Fibroblast of lung (primary cell): ENCODE measurements at places on chromosomes 3 and 15.

- H3K27me3 ChIP-seq, result no peaks in the 10 kb centered on the region
- H3K4me1 ChIP-seq, result no peaks in the 10 kb centered on the region
- DNase-seq, result no peak
- H3K36me3 ChIP-seq, result no peaks in the 10 kb centered on the region
These were observed 14.2 kb upstream of the MB21D2 start for GRCh38 chr3:192931825-192932224.

GRCh38 chr3:184299488-184300377 lies 692 bp downstream of the PSMD2 start:
- peak overlapping the region; percentile 98 for H3K4me3 ChIP-seq
- peaks cover 5% of the 10 kb centered on the region for H3K4me1 ChIP-seq
- DNase-seq, result peak; percentile 28
- peaks cover 12% of the 10 kb centered on the region for H3K36me3 ChIP-seq
- peak overlapping the region; percentile 91 for H3K27ac ChIP-seq

- H3K4me1 ChIP-seq, result peaks cover 17% of the 10 kb centered on the region
- peaks cover 10% of the 10 kb centered on the region for H3K36me3 ChIP-seq
- H3K27me3 ChIP-seq, result no peaks in the 10 kb centered on the region
- peak; percentile 61 for DNase-seq
These were observed 8.3 kb downstream of the TRA2B start for GRCh38 chr3:185929192-185930151.

DNA sequence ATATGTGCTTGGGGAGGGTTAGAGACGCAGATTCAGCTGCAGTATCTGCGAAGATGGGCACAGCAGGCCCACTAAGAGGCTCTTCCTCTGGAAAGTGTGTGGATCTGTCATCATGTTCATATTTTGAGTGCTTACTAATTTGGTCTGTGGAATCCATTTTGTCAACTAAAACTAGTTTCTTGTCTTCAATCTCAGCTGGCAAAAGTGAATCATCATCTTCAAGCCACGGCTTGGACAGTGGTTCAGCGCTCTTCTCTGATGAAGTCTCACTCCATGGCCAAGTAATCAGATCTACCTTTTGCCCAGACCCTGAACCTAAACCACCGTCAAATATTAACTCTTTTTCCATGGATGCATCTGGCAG lies 76.2 kb downstream of the IMPG2 start:
- no peaks in the 10 kb centered on the region for H3K4me1 ChIP-seq
- DNase-seq, result no peak
- no peaks in the 10 kb centered on the region for H3K27me3 ChIP-seq

GRCh38 chr3:146223401-146224373 lies 27.2 kb downstream of the PLSCR4 start:
- no peaks in the 10 kb centered on the region for H3K36me3 ChIP-seq
- H3K27ac ChIP-seq, result no peak overlapping the region

GRCh38 chr3:156059950-156060501 lies 60.4 kb upstream of the KCNAB1 start:
- H3K36me3 ChIP-seq, result no peaks in the 10 kb centered on the region
- H3K27me3 ChIP-seq, result no peaks in the 10 kb centered on the region
- no peaks in the 10 kb centered on the region for H3K4me1 ChIP-seq
- H3K27ac ChIP-seq, result no peak overlapping the region

DNA sequence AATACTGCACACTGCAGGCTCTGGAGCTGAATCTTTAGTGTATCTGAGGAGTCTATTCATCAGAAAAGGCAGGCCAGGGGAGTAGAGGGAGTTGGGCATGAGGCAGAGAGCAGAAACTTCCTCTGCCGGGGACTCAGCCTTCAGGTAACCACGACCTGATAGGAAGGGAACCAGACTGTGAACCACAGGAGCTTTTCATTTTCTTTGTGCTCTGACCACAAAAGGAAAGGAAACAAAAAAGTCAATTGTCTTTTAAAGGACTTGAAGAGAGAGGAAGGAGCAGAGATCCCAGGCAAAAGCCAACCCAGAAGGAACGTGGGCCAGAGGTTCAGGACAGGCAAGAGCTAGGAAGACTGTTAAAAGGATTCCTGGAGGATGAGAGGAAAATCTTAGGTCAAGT lies 573.3 kb downstream of the EPHB1 start:
- H3K27ac ChIP-seq, result no peak overlapping the region
- H3K27me3 ChIP-seq, result no peaks in the 10 kb centered on the region
- no peaks in the 10 kb centered on the region for H3K4me1 ChIP-seq
- no peaks in the 10 kb centered on the region for H3K36me3 ChIP-seq
- DNase-seq, result no peak

GRCh38 chr15:88491158-88491557 lies 23.6 kb downstream of the MRPS11 start:
- H3K36me3 ChIP-seq, result no peaks in the 10 kb centered on the region
- no peak overlapping the region for H3K4me3 ChIP-seq
- H3K27ac ChIP-seq, result no peak overlapping the region
- no peaks in the 10 kb centered on the region for H3K27me3 ChIP-seq
- no peak for DNase-seq

DNA sequence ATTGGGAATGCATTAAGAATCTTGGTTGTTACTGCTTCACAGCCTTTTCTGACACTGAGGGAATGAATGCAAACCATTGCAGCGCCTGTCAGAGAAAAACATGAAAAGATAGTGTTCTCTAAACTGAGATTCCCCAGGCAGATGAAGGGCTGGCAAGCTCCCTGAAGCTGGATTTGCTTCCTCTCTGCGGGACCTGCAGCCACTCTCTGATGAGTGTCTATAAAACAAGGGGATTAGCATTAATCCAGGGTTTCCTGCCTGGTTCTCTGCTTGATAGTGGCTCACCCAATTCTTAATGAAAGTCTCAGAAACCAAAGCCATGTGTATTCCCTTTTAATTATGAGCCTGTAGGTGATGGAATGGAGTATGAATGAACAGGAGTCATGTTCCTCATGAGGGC lies 344.3 kb upstream of the UMPS start:
- H3K36me3 ChIP-seq, result no peaks in the 10 kb centered on the region
- no peak for DNase-seq
- no peaks in the 10 kb centered on the region for H3K4me1 ChIP-seq
- H3K27me3 ChIP-seq, result no peaks in the 10 kb centered on the region

GRCh38 chr3:120438665-120439370 lies 12.0 kb downstream of the FSTL1 start:
- H3K27ac ChIP-seq, result peak overlapping the region; percentile 65
- H3K27me3 ChIP-seq, result no peaks in the 10 kb centered on the region
- H3K4me1 ChIP-seq, result peaks cover 40% of the 10 kb centered on the region
- H3K36me3 ChIP-seq, result peaks cover 22% of the 10 kb centered on the region

- no peak overlapping the region for H3K4me3 ChIP-seq
- peak; percentile 98 for DNase-seq
- H3K27ac ChIP-seq, result peak overlapping the region; percentile 90
- no peaks in the 10 kb centered on the region for H3K27me3 ChIP-seq
- no peaks in the 10 kb centered on the region for H3K36me3 ChIP-seq
These were observed 161.9 kb downstream of the FNDC3B start for GRCh38 chr3:172201136-172201869.

- peak; percentile 47 for DNase-seq
- peaks cover 2% of the 10 kb centered on the region for H3K4me1 ChIP-seq
- no peaks in the 10 kb centered on the region for H3K27me3 ChIP-seq
- no peak overlapping the region for H3K4me3 ChIP-seq
- no peak overlapping the region for H3K27ac ChIP-seq
- no peaks in the 10 kb centered on the region for H3K36me3 ChIP-seq
These were observed 63.8 kb downstream of the GTPBP8 start for GRCh38 chr3:113054552-113054951.

DNA sequence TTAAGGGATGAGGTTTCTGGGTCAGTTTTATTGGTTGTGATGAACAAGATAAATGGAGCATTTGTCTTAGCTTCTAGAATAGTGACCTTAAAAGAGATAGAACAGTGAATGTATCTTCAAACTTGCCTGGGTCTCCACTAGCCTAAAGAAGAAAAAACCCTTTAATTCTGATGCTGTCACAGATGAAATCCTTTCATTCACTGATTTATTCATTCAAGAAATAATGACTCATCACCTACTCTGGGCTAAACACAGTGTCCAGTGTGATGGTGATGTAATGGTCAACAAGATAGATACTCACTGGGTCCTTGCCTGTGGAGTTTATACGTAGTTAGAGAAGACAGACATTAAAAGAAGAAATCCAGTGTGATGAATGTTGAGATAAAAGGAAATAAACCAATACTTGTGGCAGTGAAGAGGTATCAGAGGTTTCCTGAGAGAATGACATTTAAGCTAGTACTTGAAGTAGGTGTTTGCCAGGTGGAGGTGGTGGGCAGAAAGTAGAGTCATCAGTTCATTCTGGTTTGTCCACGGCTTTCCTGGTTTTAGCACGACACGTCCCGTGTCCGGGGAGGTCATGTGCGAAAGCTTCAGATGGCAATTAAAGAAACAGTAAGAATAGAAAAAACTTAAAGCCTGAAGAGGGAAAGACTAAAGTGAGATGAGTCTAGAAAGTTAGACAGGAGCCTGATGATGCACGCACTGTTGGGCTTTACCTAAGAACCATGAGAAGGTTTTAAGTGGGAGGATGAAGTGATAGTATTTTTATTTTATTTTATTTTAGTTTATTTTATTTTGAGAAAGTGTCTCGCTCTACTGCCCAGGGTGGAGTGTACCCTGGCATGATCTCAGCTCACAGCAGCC lies 18.5 kb downstream of the PAK2 start:
- DNase-seq, result peak; percentile 76
- H3K27ac ChIP-seq, result no peak overlapping the region
- H3K27me3 ChIP-seq, result no peaks in the 10 kb centered on the region
- no peaks in the 10 kb centered on the region for H3K4me1 ChIP-seq

- H3K36me3 ChIP-seq, result no peaks in the 10 kb centered on the region
- H3K4me1 ChIP-seq, result no peaks in the 10 kb centered on the region
- no peak for DNase-seq
- no peak overlapping the region for H3K27ac ChIP-seq
- H3K4me3 ChIP-seq, result no peak overlapping the region
These were observed 13.1 kb upstream of the ZBTB38 start for GRCh38 chr3:141355242-141355641.

GRCh38 chr3:73411993-73412392 lies 212.7 kb downstream of the PDZRN3 start:
- H3K27ac ChIP-seq, result no peak overlapping the region
- no peak for DNase-seq
- H3K4me1 ChIP-seq, result no peaks in the 10 kb centered on the region

DNA sequence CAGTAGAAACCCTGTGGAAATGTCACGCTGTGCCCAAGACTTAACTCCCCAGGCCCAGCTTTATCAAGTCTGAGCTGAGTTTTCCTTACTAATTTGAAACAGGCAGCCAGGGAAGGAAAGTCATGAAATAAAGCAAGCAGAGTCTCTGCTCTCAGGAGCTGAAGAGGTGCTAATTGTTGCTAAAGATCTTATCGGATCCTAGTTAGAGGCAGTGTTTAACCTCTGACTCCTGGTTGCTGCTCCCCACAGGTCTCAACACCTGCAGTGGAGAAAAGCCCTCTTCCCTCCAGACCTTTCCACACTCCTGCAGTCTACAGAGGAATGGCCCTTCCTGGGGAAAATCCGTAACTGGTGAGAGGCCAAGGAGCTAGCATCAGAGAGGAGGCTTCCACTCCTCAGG lies 628.2 kb downstream of the NTRK3 start:
- H3K27me3 ChIP-seq, result no peaks in the 10 kb centered on the region
- H3K4me1 ChIP-seq, result no peaks in the 10 kb centered on the region
- DNase-seq, result no peak

- no peaks in the 10 kb centered on the region for H3K36me3 ChIP-seq
- H3K4me3 ChIP-seq, result no peak overlapping the region
- H3K27ac ChIP-seq, result no peak overlapping the region
- H3K27me3 ChIP-seq, result no peaks in the 10 kb centered on the region
- H3K4me1 ChIP-seq, result no peaks in the 10 kb centered on the region
These were observed 99.2 kb downstream of the SLMAP start for GRCh38 chr3:57855281-57855680.

- H3K4me1 ChIP-seq, result no peaks in the 10 kb centered on the region
- H3K4me3 ChIP-seq, result no peak overlapping the region
- H3K27me3 ChIP-seq, result no peaks in the 10 kb centered on the region
- H3K27ac ChIP-seq, result no peak overlapping the region
These were observed 9.1 kb downstream of the RAB43 start for GRCh38 chr3:129112308-129113052.

- no peaks in the 10 kb centered on the region for H3K27me3 ChIP-seq
- peaks cover 2% of the 10 kb centered on the region for H3K36me3 ChIP-seq
- peak; percentile 42 for DNase-seq
- H3K4me1 ChIP-seq, result no peaks in the 10 kb centered on the region
These were observed 32.8 kb upstream of the NFKBIZ start for GRCh38 chr3:101816215-101817149.

DNA sequence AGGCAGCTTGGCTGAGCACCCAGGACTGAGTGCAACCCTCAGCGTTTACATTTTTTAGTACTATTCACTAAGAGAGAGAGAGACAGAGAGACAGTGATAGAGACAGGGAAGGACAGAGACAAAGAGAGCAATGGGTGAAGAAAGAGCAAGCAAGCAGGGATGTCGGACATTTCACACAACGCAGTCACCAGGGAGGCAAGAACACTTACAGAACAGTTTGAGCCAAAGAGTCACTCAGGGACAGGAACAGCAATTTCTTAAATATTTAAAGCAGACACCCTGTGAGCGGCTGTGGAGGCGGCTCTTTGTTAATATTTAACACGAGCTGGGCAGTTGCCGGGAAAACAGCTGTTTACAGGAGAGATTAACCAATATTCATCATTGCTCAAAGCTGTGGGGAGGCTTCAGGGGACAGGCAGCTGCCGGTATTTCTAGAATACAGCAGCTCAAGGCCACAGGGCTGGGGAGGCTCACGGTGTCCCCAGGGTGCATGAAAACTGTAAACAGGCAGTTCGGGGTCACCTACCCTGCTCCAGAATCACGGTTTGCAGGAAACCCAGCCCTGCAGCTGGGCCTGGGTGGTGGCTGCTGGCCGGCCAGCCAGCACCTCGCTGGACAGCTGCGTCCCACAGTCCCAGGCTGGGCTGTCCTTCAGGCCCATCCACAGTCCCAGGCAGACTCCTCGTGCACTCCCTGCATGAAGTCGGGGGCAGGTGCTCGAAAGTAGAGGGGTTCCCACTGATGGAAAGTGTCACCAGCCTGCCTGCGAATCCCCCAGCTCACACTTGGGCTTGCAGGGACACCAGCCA lies 38.8 kb upstream of the PCSK6 start:
- no peak overlapping the region for H3K27ac ChIP-seq
- H3K4me1 ChIP-seq, result no peaks in the 10 kb centered on the region
- no peaks in the 10 kb centered on the region for H3K27me3 ChIP-seq
- DNase-seq, result no peak
- H3K36me3 ChIP-seq, result no peaks in the 10 kb centered on the region

GRCh38 chr3:188948281-188948996 lies 223.3 kb upstream of the TPRG1 start:
- peak overlapping the region; percentile 29 for H3K4me3 ChIP-seq
- peak; percentile 99 for DNase-seq
- H3K27ac ChIP-seq, result peak overlapping the region; percentile 94
- no peaks in the 10 kb centered on the region for H3K27me3 ChIP-seq

GRCh38 chr3:147351301-147351700 lies 55.0 kb downstream of the ZIC4 start:
- peaks cover 27% of the 10 kb centered on the region for H3K27me3 ChIP-seq
- DNase-seq, result no peak
- H3K36me3 ChIP-seq, result no peaks in the 10 kb centered on the region
- H3K4me3 ChIP-seq, result no peak overlapping the region
- H3K4me1 ChIP-seq, result no peaks in the 10 kb centered on the region
- H3K27ac ChIP-seq, result no peak overlapping the region

- peak; percentile 59 for DNase-seq
- H3K27ac ChIP-seq, result no peak overlapping the region
- H3K4me3 ChIP-seq, result no peak overlapping the region
- no peaks in the 10 kb centered on the region for H3K27me3 ChIP-seq
- H3K36me3 ChIP-seq, result no peaks in the 10 kb centered on the region
These were observed 6.0 kb upstream of the SLC28A1 start for GRCh38 chr15:84878504-84878903.
